M059J (cell line): ENCODE measurements at places on chromosomes 3 and 15. TPM values are rescaled to one million over a fixed set of nuclear protein-coding genes. Genes with fewer than 3 reads are reported as not detected.

The C3orf33 gene
- 1.5 and 1.7 TPM in 2 replicates for total RNA-seq

The CASR gene
- not detected in 2 replicates for total RNA-seq

The XIRP1 gene
- 0.12 and 0.59 TPM in 2 replicates for total RNA-seq

The C15orf40 gene
- total RNA-seq: 12.0 and 15.3 TPM in 2 replicates

- no peak for DNase-seq
Observed at GRCh38 chr3:86731501-86731901, 259.4 kb downstream of the VGLL3 start.

- no peak for DNase-seq
Observed at GRCh38 chr3:194163697-194164096, 27.7 kb downstream of the HES1 start.

DNA sequence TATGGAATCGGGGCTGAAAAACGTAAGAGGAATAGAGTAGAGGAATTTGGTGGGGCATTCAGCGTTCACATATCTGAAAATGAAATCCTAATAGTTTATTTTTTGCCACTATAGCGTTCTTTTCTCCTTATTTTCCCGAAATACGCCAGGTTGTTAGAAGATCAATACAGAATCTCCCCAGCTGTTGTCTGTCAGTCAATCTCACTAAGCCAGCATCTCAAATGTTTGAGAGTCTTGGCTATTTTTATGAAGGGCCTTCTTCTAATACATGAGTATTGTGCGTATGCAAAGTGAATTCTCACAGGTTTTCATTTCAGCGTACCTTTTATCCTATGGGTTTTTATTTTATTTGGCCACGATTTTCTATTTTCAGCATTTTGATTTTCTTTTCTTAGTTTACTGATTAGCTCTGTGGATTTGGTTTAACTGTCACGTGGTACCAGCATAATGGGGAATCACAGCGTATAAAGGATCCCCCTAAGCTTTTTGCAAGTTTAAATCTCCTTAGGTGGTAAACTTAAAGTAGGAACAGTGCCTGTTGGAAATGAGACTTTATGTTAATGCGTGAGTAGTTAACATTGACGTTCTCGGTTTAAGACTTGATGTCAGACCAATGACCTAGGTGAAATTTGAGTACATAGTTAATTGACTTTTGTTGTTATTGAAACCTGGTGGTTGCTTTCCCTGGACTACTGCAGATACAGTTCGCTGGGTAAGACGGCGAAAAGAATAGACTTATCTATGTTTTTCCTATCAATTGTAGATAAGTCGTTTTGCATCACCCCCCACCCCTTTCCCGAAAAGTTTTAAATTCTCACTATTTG, 1.3 kb downstream of the FXR1 start:
- DNase-seq: no peak

GRCh38 chr3:14235912-14236295, 57.3 kb downstream of the LSM3 start:
- no peak for DNase-seq

DNA sequence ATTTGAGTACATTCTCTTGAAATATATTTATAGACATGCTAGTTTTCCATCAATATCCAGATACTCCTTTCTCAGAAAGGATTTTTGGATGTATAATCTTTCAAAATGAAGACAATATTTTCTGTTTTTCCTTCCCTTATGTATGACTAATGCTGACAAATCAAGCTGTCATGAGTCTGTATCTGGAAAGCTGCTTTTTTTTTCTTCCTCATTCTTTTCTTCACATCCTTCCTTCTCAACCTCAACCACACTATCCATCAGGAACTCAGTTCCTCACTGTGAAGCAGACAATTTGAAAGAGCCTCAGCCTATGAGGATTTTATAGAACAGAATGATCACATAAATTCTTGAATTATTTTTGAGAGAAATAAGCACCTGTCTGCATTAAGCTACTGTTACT, 335.9 kb upstream of the EPHA6 start:
- DNase-seq: peak; percentile 20

GRCh38 chr3:192577271-192577670, 150.1 kb downstream of the FGF12 start:
- DNase-seq: no peak

DNA sequence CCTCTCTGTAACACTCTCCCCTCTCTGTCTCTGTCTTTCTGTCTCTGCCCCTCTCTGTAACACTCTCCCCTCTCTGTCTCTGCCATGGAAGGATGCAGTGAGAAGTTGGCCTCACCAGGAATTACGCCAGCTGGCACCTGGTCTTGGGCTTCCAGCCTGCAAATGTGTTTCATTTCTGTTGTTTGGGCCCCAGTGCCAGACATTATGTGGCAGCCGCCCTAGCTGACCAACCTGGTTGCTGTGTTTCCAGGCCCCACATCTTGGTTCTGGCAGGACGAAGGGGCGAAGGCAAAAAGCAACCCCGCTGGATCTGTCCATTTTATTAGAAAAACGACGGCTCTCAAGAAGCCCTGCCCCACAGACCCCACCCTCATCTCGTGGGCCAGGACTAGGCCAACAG, 5.2 kb upstream of the ZXDC start:
- DNase-seq: no peak

DNA sequence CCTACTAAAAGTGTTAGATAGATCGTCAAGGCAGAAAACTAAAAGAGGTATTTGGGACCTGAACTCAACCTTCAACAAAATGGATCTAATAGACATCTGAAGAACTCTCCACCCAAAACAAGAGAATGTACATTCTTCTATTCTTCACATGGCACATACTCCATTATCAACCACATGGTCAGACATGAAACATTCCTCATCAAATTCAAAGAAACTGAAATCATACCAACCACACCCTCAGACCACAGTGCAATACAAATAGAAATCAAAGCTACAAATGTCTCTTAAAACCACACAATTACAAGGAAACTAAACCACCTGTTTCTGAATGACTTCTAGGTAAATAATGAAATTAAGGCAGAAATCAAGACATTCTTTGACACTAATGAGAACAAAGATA, 984.1 kb upstream of the GBE1 start:
- no peak for DNase-seq

- peak; percentile 66 for DNase-seq
Observed at GRCh38 chr15:64854041-64854440, 12.3 kb downstream of the PLEKHO2 start.

DNA sequence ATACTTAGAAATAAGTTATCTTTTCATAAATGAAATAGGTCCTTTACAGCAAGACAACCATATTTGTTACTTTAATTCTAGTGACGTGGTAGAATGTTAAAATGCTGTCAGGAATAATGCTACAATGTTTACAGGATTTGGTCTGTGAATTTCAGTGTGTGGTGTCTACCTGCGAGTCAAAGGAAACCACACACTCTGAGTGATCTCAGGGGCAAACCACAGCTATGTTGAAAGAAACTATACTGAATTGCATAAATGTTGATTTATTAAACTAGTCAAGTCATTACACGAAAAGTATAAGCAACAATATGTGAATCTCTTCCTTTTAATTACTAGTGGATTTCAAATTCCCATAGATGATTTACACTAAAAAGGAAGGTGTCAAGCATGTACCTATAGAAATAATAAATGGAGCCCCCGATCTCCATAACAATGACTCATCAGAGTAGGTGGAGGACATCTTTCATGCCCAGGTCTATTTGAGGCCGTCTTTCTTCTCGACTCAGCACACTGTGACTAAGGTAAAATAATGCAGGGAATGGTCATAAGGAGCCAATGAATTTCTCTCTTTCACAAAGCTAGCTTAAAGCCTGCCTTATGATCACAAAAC, 463.0 kb downstream of the ERC2 start:
- peak; percentile 70 for DNase-seq

DNA sequence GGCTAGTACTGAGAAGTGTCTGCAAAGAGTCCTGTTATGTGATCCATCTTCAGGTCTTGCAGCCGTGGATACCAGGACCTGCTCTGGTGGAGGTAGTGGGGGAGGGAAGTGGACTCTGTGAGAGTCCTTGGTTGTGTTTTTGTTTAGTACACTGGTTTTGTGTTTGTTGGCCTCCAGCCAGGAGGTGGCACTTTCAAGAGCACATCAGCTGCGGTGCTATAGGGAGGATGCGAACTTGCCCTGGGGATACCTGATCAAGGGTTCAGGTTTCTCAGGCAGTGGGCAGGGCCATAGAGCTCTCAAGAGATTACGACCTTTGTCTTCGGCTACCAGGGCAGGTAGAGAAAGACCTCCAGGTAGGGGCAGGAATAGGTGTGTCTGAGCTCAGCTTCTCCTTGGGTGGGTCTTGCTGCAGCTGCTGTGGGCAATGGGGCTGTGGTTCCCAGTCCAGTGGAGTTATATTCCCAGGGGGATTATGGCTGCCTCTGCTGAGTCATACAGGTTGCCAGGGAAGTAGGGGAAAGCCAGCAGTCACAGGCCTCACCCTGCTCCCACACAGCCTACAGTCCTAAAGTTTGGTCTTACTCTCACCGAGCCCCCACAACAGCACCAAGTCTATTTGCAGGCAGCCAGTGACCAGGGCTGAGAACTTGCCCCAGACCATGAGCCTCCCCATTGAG, 132.8 kb upstream of the NPHP3 start:
- no peak for DNase-seq

DNA sequence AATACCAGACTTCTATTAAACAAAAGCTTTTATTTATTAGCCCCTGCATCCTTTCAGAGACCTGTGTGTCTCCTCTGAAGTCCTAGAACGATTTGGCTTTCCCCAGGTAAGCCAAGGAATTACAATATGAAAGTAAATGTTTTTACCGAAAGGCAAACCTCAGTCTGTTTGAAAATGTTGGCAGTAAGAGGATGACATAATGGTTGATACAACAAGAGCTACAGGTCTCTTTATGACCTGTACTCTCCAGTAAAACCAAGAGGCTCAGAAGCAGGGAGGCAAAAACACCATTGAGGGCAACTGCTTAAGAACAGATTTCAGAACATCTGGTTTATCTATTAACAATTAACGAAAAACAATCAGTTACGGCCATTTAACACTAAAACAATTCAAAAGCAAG, 107.8 kb downstream of the ADAM10 start:
- no peak for DNase-seq

GRCh38 chr3:191492601-191493000, 31.6 kb downstream of the PYDC2 start:
- DNase-seq: peak; percentile 64

- DNase-seq: no peak
Observed at GRCh38 chr3:106758459-106758858, 618.8 kb upstream of the CCDC54 start.

GRCh38 chr3:42639192-42639591, 14.3 kb upstream of the ZBTB47 start:
- DNase-seq: no peak

DNA sequence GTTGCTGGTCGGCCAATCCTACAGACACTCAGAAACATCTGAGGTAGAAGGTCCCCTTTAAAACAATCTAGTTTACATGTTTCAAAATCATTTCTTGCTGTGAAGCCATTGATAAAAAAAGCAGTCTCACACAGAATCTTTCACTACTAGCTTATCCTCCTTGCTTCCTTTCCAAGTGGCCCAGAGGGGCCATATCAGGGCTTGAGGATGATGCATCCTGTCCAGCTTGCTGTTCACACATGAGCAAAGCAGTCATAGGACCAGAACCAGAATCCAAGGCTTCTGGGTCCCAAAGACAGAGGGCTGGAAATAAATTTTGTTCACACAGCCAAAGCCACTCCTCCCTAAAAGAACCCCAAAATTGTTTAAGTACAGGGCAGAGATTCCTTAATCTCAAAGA, 9.2 kb upstream of the LYZL4 start:
- no peak for DNase-seq

GRCh38 chr15:74956648-74957475, at the start of gene RPP25:
Gene RPP25 (minus strand): TSS chr15:74956772. CDS start chr15:74956583, 189 bp downstream.
- DNase-seq: peak; percentile 60

DNA sequence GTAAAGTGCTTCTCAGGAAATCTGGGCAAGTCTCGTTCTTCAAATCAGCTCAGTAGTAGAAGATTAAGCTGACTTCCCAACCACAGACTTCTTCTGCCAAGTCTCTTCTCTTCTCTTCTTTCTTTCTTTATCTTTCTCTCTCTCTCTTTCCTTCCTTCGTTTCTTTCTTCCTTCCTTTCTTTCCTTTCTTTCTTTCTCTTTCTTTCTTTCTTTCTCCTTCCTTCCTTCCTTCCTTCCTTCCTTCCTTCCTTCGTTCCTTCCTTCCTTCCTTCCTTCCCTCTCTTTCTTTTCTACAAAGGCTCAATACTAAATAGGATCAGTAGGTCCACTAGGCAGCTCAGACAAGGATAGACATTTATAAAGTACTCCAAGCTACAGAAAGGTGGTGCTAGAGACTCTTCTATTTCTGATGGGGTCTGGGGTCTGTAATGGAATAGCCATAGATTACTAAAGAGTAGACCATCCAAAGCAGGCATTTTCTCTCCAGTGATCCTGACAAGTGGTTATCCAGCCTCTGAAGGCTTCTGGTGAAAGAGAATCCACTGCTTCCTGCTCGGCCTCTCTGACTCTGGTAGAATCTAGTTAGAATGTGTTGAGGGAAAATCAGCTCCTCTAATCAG, 100.8 kb downstream of the TPRG1 start:
- DNase-seq: peak; percentile 32

GRCh38 chr3:195907684-195907933, 742 bp downstream of the TNK2 start:
- DNase-seq: no peak

- DNase-seq: no peak
Observed at GRCh38 chr15:31360843-31361763, 34.5 kb downstream of the KLF13 start.

DNA sequence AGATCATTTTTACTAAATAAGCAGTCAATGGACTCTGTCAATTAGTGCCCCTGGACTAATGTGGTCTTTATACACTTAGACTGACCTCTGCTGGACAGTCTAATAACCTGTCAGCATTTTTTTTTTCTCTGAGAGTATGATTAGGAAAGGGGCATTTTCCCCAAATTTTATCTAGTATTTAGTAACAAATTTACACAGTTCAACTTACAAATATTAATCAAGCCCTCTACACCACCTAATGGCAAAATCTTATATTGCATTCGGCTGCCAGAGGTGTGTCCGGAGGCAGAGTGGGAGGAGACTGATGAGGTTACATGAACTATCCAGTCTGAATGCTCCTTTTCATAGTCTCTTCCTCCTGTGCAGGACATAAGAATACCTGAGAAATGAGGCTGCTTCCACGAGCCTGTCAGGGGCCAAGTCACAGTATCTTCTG, 36.0 kb upstream of the COLQ start:
- peak; percentile 71 for DNase-seq

DNA sequence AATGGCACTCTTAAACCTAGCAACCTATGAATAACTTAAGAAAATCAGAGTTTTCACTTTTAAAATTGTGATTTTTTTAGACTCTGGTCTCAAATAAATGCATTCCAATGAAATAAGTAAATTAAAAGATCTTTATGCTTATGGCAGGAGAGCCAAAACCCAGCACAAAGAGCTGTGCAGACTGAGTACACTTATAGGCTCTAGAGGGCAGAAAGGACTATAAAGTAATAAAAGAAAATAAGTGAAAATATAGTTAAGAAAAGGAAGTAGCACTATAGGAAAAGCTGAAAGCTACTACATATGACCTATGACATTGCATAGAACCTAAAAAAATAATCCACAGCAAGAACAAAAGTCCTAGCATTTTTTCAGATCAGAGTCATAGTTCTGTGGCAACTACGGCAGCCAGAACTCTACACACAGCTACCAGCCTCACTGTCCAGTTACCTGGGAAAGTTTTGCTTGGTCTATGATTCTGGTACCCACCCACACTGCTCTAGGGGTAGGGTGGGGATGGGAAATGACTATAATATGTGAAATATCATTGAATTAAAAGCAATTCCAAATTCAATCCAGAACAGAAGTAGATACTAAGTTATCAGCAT, 30.5 kb downstream of the CLASP2 start:
- DNase-seq: peak; percentile 38
